ENCODE measurements at places on chromosomes 2 and 18.

- no peak for DNase-seq
Measured at GRCh38 chr2:12502759-12503158, 214.0 kb upstream of the TRIB2 start.

DNA sequence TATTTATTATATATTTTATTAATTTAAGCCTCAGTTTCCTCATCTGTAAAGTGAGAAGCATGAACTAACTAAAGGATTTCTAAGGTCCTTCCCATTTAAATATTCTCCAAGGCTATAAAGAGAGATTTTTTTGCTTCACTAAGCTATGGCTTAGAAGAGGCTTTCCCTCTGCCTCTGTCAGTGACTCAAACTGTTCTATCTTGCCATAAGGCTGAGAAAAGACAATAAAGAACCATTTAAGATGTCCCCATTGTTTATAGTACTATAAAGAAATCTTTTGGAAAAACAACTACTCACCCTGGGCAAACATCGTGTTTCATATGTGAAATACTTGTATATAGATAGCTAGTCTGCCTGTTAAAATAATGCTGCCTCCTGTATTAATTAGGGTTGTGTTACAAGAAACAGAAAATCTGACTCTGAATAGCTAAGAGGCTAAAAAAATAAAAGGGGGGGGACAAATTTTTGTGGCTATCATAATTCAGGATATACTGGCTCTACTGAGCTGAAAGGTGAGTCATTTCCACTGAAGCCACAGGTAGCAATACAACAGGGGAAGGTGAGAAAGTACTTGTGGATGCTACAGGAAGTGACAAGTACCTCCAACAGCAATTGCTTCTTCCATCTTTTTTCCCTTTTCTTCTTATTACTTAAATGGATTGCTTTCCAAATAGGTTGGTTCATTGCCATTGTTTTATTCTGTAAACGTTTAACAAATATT, 25.4 kb downstream of the EPHA4 start:
- DNase-seq, result peak; percentile 23

DNA sequence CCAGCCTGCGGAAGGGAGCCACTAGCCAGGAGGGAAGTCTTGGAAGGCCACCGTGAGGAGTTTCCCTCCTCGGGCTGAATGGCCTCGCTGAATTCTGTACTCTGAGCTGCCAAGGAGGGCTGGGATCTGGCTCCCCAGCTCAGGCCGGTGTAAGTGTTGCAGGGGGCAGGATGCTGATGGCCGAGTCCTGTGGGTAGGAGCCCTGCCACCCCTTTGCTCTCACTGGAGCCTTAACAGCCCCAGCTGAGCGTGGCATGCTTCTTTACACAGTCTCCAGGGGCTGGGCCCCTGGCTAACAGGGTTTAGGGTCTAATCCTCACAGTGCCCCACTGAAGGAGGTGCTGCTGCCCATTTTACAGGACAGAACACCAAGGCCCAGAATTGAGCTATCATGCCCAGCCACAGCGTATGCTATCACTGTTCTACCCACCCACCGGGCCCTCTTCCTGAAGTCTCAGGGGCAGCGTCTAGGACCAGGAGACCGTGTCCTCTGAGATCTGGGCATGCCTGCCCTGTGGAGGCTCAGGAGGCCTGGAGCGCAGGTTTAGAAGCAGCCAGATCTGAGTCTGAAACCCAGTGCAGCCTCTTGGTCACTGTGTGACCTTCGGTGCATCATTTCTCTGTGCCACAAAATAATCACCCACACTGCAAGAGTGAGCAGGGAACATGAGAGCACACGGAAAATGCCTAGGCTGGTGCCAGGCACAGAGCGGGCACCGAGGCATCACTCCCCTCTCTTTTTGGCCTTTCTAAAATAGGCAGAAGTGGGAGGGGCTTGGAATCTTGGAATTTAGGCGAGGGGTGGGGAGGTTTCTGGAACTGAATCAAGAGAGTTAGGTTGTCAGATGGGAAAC, 42.9 kb downstream of the TMEM37 start:
- DNase-seq, result no peak

DNA sequence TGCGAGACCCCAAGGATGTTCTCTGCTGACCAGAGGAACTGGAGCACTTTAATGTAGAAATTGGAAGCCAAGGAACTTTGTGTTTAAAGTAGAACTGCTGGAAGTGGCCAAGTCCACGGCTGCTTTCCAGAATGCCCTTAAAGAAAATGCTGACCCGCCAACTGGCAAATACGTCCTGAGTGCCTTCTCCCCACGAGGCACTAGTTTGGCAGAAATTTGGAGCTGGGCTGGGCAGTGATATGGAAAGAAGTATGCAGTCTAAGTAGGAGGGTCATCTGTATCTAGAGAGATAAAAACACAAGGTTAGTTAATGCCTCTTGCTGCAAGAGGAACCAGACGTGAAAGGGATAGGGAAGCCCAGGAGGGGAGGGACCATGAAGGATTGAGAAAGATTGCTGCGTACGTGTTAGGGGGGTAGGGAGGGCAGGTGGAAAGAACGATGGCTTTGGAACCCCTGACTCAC, 59.3 kb upstream of the RFX8 start:
- no peak for DNase-seq

- no peak for DNase-seq
Measured at GRCh38 chr2:69955029-69955428, 6.4 kb downstream of the ASPRV1 start.

DNA sequence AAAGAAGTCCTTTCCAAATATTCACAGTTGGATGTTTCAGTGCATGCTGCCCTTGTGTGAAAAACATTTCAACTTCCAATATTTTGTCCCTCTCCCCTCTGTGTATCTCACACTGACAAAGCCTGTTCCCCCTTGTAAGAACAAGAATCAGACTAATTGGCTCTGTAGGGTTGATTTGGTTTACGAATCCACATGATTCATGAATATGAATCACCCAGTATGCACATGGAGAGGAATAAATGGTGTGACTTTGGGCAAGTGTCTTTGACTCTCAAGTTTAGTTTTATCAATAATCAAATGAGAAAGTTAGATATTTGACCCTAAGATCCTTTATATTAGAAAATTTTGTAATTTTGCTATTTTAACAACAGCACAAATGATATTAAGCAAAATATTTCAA, 9.3 kb upstream of the CDH20 start:
- DNase-seq, result no peak

DNA sequence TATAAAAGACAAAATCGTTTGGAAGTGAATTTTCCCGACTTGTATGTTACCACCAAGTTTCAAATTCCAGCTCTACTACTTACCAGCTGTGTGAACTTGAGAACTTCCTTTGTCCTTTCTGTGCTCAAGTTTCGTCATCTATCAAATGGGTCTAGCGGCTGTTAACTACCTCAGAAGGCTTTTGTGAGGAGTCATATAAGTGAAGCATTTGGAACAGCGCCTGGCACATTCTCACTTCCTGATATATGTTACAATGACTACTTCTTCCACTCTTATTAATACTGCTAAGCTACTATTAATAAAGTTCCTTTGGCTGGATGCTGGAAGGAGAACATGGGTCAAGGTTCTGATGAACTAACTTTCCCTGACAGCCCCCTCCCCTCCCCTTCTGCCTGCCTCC, 104.5 kb downstream of the MEIS1 start:
- DNase-seq, result no peak

- peak; percentile 52 for DNase-seq
Measured at GRCh38 chr2:6526093-6526824, 339.4 kb downstream of the CMPK2 start.

DNA sequence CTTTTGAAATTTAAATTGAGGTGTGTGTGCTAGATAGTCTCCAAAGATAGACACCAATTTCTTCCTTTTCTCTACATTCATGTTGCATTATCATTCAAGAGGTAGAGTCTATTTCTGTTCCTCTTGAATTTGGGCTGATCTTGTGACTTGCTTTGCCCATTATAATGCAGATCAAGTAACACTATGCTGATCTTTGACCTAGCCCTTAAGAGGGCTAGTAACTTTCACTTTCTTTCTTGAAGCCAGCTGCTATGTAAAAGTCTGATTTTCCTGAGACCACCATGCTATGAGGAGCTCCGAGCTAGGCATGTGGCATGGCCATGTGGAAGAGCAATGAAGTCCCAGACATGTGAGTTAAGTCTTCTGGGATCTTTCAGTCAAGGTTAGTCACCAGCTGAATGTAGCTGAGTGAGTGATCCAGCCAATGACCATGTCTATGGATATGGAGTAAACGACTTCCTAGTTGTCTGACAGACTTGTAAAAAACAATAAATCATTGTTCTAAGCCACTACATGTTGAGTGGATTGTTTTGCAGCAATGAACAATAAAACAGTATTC, 189.4 kb upstream of the CWC22 start:
- DNase-seq, result no peak

GRCh38 chr2:146898083-146898482, 946.7 kb upstream of the ACVR2A start:
- DNase-seq, result no peak

DNA sequence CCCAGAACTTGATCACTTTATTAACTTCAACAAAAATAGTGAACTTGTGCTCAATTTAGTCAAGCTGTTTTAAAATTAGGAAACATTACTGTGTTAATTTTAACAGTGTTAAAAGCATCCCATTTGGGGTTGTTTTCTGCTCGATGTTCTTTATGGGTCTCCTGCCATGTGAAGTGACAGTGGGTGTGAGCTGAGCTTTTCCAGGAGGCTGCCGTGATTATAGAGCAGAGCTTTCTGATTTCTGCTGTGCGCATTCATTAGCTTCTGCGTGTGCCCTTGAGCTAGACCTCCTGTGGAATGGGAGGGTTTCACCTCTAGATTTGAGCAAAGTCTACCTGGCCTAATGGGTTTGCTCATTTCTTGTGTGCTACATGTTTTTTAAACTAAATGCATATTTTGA, 121.5 kb downstream of the WDSUB1 start:
- DNase-seq, result no peak

DNA sequence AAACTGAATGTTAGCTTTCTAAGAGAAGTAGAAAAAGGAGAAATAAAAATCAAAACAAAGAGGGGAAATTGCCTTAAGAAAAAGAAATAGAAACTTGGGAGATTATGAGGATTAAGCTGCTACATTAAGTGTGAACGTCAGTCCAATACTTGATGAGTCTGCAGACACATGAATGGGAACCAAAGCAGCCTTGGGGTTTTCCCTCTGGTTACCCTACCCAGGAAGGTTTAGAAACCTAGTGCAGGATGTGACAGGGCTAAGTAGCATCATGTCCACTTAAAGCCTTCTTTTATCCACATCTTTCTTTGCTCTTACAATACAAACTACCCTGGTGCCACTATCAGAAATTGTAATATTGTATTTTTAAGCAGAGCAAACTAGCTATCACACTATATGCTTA, 22.3 kb downstream of the SLC35F5 start:
- no peak for DNase-seq

- DNase-seq, result peak; percentile 83
Measured at GRCh38 chr2:69217333-69218080, 169.5 kb downstream of the GFPT1 start.

DNA sequence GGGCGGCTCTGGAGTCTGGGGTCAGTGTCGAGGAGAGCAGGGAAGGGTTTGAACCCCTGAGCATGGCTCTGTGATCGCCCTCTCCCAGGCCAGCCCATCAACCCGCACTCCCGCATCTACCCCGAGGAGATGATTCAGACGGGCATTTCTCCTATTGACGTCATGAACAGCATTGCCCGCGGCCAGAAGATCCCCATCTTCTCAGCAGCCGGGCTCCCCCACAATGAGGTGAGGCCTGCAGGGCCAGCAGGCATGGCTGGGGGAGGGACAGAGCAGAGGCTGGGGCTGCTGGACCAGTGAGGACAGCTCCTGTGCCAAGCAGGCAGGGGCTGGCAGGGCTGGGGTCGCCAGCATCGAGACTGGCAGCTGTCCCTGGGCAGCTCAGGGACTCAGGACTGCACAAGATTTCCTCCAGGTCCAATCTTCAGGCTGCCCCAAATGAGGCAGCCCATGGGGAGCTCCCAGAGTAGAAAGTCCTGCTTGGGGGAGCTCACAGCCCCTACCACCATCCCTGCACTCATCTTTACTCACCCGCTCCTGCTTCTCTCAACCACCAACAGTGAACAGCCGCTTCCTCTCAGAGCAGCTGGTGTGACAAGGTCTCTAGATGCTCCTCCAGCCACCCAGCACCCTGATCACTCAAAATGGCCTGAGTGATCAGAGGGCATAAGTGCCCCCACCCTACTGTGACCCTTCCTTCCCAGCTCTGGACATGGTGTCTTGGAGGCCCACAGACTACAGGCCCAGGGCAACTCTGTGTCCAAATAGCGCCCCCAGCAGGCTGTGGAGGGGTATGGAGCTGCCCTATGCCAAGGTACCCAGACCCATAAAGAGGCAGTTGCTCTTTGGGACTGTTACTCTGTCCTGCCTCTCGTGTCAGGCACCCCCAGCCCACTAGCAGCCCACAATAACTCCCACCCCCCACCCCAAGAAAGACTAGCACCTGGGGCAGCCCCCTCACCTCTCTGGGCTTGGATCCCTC, 18.3 kb upstream of the ANKRD53 start:
- no peak for DNase-seq

GRCh38 chr2:240338274-240338673, 97.2 kb upstream of the GPC1 start:
- DNase-seq, result no peak

- DNase-seq, result no peak
Measured at GRCh38 chr18:53682796-53683195, 541.7 kb downstream of the MBD2 start.

DNA sequence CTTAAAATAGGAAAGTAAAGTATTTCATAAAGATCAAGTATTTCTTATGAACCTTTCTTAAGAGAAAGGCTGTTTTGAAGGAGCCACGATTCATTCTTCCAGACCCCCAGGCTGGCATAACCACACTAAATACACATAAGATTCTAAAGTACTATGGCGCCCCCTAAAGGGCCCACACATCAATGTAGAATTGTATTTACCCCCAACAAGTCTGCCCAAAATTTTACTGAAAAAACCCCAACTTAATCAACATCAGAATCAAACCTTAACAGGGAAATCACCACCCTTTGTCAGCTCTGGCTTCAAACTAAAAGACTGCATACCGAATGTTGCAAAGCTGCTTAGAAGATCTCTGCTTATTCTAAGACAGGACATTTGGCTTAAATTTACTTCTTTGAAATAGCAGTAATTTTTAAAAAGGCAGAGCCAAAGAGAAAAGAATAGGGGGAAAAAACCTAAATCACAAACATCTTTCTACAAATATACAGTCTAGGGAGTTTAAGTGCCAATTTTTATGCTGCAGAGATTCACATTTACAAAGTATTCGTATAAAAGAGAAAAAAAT, 20.4 kb upstream of the BCL2 start:
- no peak for DNase-seq

GRCh38 chr2:137981112-137981656, 16.9 kb downstream of the HNMT start:
- DNase-seq, result no peak

DNA sequence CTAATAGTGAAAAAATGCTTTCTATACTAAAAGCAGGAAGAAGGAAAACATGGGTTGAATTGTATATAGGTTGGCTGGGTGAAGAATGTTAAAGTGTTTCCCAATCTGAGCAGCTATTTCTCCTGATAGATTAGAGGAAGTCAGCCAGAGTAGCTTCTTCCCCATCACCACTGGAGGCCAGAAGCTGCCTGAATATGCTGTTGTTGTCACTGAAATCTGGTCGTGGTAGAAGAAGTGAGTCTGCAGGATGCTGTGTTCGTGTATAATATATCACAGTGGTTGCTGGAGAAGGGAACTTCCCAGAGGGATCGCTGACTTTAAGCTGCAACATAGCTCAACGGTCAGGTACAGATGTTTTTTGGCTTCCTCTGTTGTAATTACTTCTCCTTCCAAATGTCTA, 247.5 kb upstream of the LRATD1 start:
- no peak for DNase-seq
